ENCODE measurements at places on chromosomes 16 and 17.

- H3K27ac ChIP-seq: peak overlapping the region; percentile 12
- H3K27me3 ChIP-seq: no peaks in the 10 kb centered on the region
- no peaks in the 10 kb centered on the region for H3K4me1 ChIP-seq
- H3K4me3 ChIP-seq: no peak overlapping the region
Observed at GRCh38 chr16:14310519-14310991, 239.4 kb downstream of the MRTFB start.

GRCh38 chr17:80279895-80280294 is 19.2 kb downstream of the RNF213 start:
- H3K27ac ChIP-seq: peak overlapping the region; percentile 23
- H3K27me3 ChIP-seq: no peaks in the 10 kb centered on the region
- peak; percentile 85 for DNase-seq
- no peaks in the 10 kb centered on the region for H3K36me3 ChIP-seq

- no peak for DNase-seq
- H3K27me3 ChIP-seq: no peaks in the 10 kb centered on the region
- H3K27ac ChIP-seq: peak overlapping the region; percentile 5
Observed at GRCh38 chr16:65660390-65660789, 538.5 kb upstream of the CDH11 start.

- no peaks in the 10 kb centered on the region for H3K27me3 ChIP-seq
- H3K27ac ChIP-seq: no peak overlapping the region
- no peaks in the 10 kb centered on the region for H3K36me3 ChIP-seq
- no peak for DNase-seq
Observed at GRCh38 chr17:29303386-29303785, 9.4 kb upstream of the NUFIP2 start.

DNA sequence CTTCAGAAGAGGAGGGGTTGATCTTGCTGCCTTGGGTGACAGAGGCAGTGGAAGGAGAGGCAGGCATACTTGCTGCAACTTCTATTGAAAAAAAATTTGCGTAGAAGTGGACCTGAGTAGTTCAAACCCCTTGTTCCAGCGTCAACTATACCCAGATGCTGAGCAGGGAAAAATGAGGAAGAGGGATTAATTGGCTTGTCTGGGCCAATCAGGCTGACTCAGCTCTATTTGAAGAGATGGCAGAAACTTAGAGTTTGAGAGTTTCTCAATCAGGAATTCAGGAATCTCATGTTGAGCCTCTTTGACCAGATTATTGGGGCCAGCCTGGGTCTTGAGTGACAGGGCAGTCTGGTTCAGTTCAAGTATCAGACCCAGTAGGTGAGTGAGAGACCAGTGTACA is 17.6 kb downstream of the CASC3 start:
- H3K4me3 ChIP-seq: no peak overlapping the region
- H3K36me3 ChIP-seq: no peaks in the 10 kb centered on the region
- no peak for DNase-seq

DNA sequence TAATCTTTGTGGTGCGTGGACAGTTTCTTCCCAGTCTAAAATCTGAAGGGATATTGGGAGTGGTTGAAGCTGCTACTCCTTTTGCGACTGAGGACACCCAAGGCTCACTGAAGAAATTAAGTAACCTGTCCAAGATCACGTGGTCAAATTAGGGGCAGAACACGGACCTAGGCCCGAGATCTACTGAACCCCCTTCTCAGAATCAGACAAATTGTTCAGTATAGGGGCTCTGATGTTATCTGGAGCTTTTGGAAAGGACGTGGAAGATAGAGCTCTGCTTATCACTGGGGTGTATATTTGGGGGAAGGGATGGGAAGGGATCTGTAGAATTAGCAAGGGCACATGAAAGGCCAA is 857 bp downstream of the TANGO6 start:
- H3K36me3 ChIP-seq: no peaks in the 10 kb centered on the region
- peak overlapping the region; percentile 92 for H3K4me3 ChIP-seq
- no peaks in the 10 kb centered on the region for H3K4me1 ChIP-seq
- no peak for DNase-seq
